ENCODE measurements at places on chromosomes 11 and 22. TPM values are rescaled to one million over a fixed set of nuclear protein-coding genes. Genes with fewer than 3 reads are reported as not detected.

The PDGFB gene
- 17.2 TPM for total RNA-seq

The LRRC55 gene
- total RNA-seq: 0.16 TPM

The TFIP11 gene
- total RNA-seq: 25.7 TPM

The NEFH gene
- total RNA-seq: 0.16 TPM

The DDIAS gene
- total RNA-seq: 0.58 TPM

The ANKK1 gene
- total RNA-seq: not detected

The IFTAP gene
- total RNA-seq: 50.1 TPM

The OR51V1 gene
- total RNA-seq: not detected

The GAL3ST1 gene
- total RNA-seq: 0.16 TPM

The ASPHD2 gene
- 0.11 TPM for total RNA-seq

The LMO1 gene
- 2.3 TPM for total RNA-seq

The MRGPRE gene
- total RNA-seq: 0.36 TPM

The LGR4 gene
- total RNA-seq: 13.0 TPM

The OR5B21 gene
- total RNA-seq: not detected
